SK-N-DZ (cell line): ENCODE measurements at places on chromosomes 12 and 14.
A peak's percentile ranks its signal among the peaks of the same experiment; 100 is the strongest.

DNA sequence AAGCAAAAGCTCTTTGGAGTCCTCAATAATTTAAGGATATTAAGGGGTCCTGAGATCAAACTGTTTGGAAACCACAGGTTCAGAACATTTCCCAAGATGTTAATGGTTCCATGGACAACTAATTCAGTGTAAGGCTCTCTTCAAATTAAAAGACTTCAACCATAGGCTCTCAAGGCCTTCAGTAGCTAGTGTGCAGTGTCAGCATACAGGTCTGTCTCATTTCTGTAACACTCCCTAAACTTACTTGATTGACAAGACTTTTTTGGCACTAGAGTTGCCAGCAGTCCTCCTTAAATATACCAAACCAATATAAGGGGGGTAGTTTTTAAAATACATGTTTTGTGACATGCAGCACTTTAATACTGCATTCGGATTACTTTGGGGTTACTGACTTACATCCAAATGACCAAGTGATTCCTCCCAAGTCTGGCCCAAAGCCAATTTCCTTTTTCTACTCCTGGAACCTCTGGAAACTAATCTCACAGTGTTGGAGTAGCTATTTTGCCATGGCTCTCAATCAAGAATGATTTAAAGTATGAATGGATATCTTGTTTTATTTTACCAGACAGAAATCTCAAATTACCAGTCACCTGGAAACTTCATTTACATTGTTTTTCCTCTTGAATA lies 22.7 kb downstream of the CSRP2 start:
- no peak for DNase-seq

DNA sequence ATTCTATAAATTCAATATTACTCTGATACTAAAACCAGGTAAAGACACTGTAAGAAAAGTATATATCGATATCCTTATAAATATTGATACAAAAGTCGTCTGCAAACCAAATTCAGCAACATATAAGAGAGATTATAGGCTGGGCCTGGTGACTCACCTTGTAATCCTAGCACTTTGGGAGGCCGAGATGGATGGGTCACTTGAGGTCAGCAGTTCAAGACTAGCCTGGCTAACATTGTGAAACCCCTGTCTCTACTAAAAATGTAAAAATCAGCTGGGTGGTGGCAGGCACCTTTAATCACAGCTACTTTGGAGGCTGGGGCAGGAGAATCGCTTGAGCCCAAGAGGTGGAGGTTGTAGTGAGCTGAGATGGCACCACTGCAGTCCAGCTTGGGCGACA lies 13.5 kb upstream of the TUBA1C start:
- no peak for DNase-seq

GRCh38 chr12:124404162-124404784 lies 109.4 kb downstream of the RFLNA start:
- DNase-seq = no peak

GRCh38 chr12:108526482-108527165 lies 11.5 kb downstream of the FICD start:
- DNase-seq = no peak

DNA sequence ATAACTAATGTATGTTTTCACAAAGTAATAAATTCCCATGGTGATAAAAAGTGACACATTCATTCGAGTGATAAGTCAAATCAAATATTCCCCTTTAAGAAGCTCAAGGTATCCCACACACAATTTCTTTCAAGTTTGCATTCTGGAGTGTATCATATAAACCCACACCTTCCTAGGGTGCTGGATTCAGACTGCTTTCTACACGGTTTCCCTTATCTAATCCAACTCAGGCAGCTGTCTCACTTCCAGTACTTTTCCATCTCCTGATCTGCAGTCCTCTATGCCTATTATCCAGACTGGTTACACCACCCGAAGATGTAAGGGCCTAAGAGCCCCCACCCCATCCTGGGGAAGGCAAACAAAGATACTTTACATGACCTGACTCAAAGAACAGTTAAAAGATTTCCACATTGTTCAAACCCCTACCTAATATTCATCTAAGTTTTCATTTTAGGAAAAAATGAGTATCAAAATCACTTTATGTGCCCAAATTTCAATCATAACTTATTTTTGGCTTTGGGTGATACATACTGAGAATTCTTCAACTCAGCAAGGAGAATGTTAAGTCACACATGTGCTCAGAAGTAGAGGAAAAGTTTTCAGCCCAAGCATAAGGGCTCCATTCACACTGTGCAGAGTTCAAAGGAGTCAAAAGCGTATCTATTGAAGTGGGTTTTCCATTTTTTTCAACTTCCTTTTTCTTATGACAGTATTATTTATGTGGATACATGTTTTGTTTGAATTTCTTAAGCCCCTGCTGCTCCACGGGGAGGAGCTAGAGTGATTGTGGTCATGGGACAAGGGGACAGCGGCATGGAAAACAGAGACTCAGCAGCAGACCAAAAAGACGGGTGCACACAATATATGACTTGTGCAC lies 41.8 kb downstream of the CORO1C start:
- peak; percentile 39 for DNase-seq

GRCh38 chr12:132488127-132489077 lies 1.5 kb upstream of the FBRSL1 start:
- DNase-seq = no peak

GRCh38 chr12:62668782-62669181 lies 202.2 kb downstream of the MON2 start:
- DNase-seq = no peak

DNA sequence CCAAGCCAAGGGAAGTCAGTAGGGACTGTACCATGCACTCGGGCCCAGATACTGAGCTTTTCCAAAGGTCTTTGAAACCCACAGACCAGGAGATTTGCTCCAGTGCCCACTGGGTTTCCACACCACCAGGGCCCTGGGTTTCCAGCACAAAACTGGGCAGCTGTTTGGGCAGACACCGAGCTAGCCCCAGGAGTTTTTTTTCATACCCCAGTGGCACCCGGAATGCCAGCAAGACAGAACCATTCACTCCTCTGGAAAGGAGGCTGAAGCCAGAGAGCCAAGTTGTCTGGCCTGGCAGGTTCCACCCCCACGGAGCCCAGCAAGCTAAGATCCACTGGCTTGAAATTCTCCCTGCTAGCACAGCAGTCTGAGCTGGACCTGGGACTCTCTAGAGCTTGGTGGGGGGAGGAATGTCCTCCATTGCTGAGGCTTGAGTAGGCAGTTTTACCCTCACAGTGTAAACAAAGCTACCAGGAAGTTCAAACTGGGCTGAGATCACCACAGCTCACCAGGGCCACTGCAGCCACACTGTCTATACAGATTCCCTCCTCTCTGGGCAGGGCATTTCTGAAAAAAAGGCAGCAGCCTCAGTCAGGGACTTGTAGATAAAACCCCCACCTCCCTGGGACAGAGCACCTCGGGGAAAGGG lies 793.7 kb downstream of the RPS29 start:
- DNase-seq = no peak

DNA sequence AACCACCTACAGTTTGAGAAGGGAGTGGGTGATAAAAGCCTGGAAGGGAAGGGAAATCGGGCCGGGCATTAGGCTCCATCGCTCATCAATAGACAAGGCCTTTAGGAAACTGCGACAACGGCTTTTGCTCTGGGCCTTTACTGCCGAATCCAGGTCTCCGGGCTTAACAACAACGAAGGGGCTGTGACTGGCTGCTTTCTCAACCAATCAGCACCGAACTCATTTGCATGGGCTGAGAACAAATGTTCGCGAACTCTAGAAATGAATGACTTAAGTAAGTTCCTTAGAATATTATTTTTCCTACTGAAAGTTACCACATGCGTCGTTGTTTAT lies 261 bp upstream of the RNU7-1 start:
- peak; percentile 98 for DNase-seq

DNA sequence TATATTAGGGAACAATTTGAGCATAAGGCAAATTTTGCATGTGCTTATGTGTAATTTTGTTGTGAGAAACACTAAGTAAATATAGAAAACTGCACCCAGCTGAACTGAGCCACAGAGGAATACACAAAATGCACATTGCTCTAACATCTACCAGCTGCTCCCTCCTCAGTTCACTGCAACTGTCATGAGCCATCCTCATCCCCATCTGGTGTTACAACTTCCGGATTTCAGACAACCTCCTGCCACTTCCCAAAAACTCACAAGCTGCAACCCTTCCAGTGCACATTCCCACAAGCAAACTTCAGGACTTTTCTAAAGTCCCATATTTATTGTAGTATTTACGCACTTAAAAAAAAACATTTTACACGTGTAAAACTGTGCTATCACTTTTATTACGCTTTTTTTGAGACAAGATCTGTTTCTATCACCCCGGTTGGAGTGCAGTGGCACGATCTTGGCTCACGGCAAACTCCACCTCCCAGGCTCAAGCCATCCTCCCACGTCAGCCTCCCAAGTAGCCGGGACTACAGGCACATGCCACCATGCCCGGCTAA lies 169.1 kb upstream of the TBX3 start:
- DNase-seq = no peak

GRCh38 chr12:124738636-124739467 lies 124.8 kb downstream of the SCARB1 start:
- DNase-seq = no peak

GRCh38 chr12:67452119-67452805 lies 183.1 kb downstream of the CAND1 start:
- no peak for DNase-seq

GRCh38 chr12:76226956-76227355 lies 121.3 kb downstream of the BBS10 start:
- DNase-seq = no peak

- DNase-seq = no peak
Observed at GRCh38 chr12:52206304-52207040, 14.7 kb upstream of the KRT80 start.

DNA sequence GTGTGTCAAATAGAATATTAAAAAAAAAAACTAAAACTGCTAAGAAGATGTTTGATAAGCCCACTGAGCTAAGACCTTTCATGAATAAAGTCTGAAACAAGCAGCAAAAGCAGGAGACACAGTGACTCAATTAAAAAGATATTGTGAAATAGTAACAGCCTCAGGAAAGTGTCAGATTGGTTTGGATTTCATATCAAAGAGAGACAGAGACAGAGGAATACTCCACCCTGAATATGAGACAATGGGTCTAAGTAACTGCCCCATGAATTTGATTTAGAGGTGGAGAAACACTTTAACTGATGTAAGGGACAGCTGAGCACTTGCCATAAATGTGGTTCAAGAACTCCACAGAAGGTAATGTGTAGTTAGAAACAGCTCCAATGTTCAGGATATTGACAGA lies 277.9 kb upstream of the FOXG1 start:
- DNase-seq = no peak

DNA sequence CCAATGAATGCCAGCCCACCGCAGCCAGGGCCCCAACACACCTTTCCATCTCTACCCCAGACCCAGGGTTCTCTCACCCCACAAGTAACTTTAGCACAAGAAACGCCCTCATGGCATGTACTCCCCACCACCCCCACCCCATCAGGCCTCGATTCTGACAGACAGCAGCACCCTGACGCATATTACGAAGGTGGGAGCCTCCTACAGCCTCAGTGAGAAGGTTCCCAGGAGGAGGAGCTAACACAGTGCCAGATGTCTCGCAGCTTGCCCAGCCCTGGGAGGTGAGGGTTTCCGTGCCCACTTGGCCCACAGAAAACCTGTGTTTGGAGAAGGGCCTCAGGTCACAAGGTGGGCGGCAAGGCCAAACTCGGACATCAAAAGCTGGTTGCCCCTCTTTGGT lies 32.4 kb downstream of the CCDC88C start:
- no peak for DNase-seq

- DNase-seq = no peak
Observed at GRCh38 chr12:39048395-39048794, 143.0 kb upstream of the CPNE8 start.

DNA sequence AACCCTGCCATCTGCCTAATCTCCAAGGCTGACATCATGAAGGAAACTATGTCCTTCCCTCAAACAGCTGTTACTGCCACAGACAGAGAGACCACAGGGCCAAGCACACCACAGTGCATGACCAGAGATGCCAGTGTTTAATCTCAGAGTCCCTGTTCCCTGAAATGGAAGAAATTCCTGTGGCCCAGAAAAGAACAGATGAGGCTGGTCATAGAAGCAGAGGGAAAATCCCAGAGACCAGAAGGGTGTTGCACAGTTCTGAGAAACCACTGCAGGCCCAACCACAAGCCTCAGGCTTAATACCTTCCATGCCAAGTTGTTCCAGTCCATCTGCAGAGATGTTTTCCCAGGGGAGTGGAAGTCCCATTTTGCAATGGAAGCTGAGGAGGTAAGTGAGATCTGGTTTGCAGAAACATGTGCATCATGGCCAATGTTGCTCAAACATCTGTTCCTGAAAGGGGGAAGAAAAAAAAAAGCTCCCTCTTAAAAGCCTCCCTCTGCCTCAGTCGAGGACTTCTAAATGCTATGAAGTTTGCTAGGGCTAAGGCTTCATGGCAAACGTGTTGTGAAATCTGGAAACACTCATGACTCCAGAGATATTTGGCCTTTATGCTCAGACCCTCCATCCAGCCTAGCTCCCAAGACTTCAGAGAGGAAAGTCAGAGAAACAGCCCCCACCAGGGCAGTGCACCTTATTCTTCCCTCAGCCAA lies 98.6 kb downstream of the SCARB1 start:
- DNase-seq = no peak

DNA sequence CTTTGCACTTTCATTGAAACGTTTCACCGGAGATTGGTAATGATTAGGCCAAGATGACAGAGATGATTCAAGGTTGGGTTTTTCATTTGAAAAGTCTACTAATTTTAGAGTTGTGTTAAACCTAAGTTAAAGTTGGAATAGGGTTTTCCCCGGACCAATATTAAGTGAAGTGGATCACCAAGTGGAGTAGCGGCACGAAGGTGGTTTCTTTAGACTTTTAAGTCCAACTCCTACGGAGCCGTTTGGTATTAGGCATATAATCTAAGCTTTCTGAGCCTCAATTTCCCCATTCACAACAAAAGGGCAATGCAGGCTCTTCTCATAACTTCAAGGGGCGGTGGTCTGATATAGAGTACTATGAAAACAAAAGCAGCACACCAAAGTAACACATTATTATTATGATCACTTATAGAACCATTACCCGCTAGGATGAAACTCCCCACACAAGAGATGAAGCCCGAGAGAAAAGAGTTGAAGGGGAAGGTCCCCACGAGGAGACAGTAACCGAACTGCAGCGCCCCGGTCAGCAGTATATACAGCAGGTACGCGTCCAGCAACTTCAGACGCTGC lies 413 bp downstream of the DAD1 start:
- DNase-seq = no peak

DNA sequence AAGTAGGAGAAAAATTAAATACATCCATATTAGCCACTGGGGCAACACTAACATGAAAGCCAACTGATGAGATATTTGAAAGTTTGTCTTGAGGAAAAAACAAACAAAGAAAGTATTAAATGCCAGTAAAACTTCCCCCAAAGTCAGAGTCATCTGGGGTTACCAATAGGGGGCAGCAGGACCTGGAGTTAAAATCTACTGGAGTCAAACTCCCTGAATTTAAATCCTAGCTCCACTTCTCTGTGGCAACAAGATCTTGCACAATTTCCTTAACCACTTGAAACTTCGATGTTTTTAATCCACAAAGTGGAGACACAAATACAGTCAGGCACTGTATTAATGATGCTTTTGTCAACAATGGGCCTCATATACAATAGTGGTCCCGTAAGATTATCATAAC lies 14.4 kb downstream of the PLEKHG7 start:
- no peak for DNase-seq
